Esophagus muscularis mucosa (tissue), 4 donors: ENCODE measurements at places on chromosomes 5 and 9.

GRCh38 chr9:37914154-37914551 lies 10.2 kb upstream of the SLC25A51 start:
- no peak for DNase-seq

- no peak for DNase-seq
Observed at GRCh38 chr5:125408448-125409233, 662.2 kb upstream of the ZNF608 start.

- no peak for DNase-seq
Observed at GRCh38 chr9:91744114-91744513, 205.9 kb downstream of the ROR2 start.

DNA sequence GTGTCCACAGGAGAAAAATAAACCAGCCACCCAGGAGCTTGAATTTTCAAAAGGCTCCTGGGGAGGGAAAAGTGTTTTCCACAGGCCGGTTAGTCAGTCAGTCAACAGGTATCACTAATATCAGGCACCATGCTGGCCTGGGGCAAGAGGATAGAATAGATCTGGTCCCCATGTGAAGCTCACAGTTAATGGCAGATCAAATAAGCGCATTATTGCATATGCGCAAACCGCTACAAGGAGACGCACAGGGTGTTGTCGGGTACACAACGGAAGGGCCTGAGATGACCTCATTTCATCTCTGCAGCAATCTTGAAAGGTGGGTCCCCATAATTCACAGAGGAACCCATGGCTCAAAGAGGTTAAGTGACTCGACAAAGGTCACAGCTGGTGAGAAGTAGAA lies 260.7 kb downstream of the CRB2 start:
- no peak for DNase-seq

GRCh38 chr5:6711409-6712141 lies 1.7 kb upstream of the TENT4A start:
- DNase-seq: peak; percentile 74

GRCh38 chr5:113221294-113222176 lies 213.3 kb downstream of the TSSK1B start:
- DNase-seq: peak; percentile 39

- no peak for DNase-seq
Observed at GRCh38 chr9:92746567-92747458, 17.8 kb downstream of the BICD2 start.

- no peak for DNase-seq
Observed at GRCh38 chr9:131826966-131827525, 87.2 kb upstream of the RAPGEF1 start.

DNA sequence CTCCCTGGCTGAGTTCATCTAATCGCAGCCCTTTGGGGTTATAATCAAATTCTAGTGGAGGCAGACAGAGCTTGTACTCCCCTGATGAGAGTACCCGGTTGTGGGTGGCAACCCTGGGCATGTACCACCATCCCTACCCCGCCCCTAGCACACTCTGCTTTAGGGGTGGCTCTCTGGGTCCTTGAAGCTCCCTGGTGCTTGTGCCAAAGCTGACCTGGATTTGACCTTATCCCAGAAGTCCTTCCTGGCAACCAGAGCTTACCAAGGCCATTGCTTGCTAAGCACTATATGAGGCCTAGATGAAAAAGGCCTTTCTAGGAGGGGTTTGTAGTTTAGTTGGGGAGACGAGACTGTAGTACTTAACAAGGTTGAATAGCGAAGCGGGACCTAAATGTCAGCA lies 72.2 kb downstream of the RGS3 start:
- no peak for DNase-seq

DNA sequence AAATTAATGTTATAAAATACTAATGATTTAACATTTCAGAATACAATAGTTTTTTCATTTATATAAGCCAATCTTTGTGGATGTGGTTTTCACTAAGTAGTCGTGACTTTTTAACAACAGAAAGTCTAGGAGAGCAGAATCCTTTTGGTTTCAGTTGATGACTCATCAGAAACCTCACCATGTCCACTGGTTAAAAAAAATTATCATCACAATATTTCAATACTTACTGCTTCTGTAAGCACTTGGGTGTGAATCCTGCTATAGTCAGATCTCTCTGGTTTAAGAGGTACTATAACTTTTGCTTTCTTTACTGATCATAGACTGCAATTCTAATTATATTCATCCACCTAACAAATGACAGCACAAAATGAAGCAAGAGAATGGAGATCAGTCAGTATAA lies 77.2 kb downstream of the MRPS30 start:
- no peak for DNase-seq

DNA sequence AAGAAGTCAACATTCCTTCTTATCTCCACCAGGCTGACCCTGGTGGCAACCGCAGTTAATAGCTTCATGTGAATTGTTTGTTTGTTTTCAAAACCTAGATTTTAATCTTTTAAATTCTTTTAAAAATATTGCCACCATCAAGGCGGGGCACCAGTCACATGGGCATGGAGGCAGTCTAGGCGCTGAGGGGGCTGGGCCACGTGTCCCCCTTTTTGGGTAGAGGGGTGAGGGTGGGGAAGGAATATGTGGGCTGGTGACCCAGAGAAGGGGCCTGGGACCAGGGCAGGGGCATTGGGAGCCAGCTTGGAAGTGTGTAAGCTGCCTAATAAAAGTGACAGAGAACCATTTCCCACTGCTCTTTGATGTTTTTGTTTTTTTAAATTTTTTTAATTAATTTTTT lies 147.3 kb downstream of the GADD45G start:
- no peak for DNase-seq

GRCh38 chr9:124480621-124480981 lies 26.6 kb downstream of the NR5A1 start:
- DNase-seq: no peak

GRCh38 chr9:77018058-77018968 lies 1.1 kb upstream of the FOXB2 start:
- DNase-seq: peak; percentile 89

DNA sequence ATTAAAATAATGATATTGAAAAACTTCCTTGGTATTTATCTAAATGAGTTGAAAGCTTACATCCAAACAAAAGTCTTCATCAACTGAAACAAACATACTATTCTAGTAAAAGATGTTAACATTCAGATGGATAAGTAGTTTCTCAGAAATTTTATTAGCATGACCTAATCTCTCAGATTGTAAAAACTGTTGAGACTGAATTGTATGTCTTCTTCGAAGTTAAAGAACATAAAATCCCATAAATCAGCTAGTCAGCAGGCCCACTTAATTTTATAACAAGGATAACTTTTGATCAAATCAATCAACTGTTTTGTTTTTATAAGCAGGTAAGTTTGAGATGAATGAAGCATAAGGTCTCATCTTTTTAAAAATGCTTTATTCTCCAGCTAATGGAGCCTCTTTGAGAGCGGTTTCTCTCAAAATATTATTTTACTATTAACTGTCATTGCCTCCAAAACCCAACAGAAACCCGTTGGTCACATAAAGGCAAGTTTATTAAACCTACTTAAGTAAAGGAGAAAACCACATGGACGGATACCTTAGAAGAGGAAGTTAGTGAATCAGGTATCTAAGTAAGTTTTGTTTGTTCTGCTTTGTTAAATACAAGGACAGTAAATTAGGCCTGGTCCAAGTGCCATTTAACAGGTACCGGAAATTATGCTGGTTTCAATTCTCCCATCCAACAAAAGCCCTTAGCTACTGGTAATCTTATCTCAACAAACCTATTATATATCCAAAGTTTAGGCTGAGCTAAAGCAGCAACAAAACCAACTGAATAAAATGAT lies 457.0 kb downstream of the PDE4D start:
- DNase-seq: no peak

GRCh38 chr9:135215571-135216161 lies 128.2 kb downstream of the OLFM1 start:
- DNase-seq: no peak

GRCh38 chr5:159515909-159516415 lies 185.7 kb upstream of the IL12B start:
- no peak for DNase-seq

GRCh38 chr5:158463938-158464337 lies 605.0 kb upstream of the CLINT1 start:
- DNase-seq: no peak

DNA sequence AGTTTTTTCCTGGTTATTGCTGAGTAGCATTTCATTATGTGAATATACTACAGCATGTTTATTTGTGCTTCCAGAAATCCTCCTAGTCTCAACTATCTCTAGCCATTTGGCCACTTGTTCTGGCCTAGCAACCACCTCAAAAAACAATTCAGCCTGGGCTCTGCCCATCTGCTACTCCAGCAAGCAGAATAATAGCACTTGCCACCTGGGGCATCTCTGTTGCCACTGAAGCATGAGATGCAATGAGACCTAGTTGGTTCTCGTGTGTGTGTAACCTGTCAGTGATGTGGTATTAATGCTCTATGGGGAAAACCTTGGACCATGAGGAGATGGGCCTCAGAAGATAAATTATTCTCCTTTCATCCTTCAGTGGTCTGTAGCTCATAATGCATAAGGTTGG lies 129.5 kb downstream of the RNF180 start:
- no peak for DNase-seq

GRCh38 chr5:77182367-77182766 lies 28.1 kb upstream of the PDE8B start:
- DNase-seq: no peak

DNA sequence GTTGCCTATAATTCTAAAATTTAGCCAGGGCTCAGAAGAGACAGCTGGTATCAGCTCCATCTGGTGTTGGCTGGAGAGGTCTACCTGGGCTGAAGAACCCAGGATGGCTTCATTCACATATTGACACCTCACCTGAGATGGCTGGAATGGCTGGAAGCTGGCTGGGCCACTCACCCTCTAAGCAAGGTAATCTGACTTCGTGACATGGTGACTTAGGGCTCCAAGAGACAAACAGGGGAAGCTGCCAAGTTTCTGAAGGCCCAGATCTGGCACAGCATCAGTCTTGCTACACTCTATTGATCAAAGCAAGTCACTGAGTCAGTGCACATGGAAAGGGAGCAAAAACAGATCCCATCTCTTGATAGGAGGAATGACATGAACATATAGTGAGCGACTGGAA lies 102.3 kb downstream of the EPB41L4A start:
- DNase-seq: no peak

DNA sequence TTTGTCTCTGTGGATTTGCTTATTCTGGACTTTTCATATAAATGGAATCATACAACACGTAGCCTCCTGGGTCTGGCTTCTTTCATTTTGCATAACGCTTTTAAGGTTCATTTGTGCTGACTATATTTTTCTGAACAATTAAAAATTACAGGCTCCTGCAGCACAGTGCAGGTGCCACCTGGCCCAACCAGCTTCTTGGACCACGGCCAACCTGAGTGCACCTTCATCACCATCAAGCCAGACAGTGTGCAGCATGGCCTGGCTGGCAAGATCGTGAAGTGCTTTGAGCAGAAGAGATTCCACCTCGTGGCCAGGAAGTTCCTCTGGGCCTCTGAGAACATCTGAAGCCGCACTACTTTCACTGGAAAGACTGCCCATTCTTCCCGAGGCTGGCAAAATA lies 53.5 kb upstream of the COL15A1 start:
- no peak for DNase-seq

- DNase-seq: no peak
Observed at GRCh38 chr9:13278368-13279246, 885 bp downstream of the MPDZ start.

- no peak for DNase-seq
Observed at GRCh38 chr5:176162888-176163287, 75.3 kb upstream of the SIMC1 start.

GRCh38 chr5:40688996-40689395 lies 9.3 kb downstream of the PTGER4 start:
- no peak for DNase-seq

GRCh38 chr5:100828898-100829356 lies 74.2 kb downstream of the ST8SIA4 start:
- DNase-seq: no peak

- DNase-seq: no peak
Observed at GRCh38 chr5:14223372-14223771, 80.2 kb downstream of the TRIO start.

DNA sequence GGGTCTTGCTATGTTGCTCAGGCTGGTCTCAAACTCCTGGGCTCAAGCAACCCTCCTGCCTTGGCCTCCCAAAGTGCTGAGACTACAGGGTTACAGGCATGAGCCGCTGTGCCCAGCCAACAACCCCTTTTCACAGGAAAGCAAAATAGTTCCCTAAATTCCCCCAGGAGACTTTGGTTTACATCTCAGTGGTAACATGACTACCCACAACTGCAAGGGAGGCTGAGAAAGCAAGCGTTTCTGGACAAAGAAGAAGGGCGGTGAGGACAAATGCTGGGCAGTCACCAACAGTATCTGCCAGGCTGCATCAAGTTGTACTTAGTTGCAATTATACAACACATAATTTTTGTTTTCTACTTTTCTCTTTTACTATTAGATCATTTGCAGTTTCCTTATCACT lies 7.4 kb upstream of the ADGRD2 start:
- DNase-seq: no peak

GRCh38 chr5:156951359-156951758 lies 11.7 kb downstream of the TIMD4 start:
- no peak for DNase-seq

GRCh38 chr5:54738118-54738972 lies 220.8 kb downstream of the SNX18 start:
- DNase-seq: peak; percentile 91

- no peak for DNase-seq
Observed at GRCh38 chr9:92501671-92502393, 19.5 kb upstream of the ASPN start.

GRCh38 chr5:14449052-14449661 lies 132.4 kb upstream of the OTULINL start:
- no peak for DNase-seq

- DNase-seq: no peak
Observed at GRCh38 chr5:12704955-12705354, 800.7 kb upstream of the CTNND2 start.

DNA sequence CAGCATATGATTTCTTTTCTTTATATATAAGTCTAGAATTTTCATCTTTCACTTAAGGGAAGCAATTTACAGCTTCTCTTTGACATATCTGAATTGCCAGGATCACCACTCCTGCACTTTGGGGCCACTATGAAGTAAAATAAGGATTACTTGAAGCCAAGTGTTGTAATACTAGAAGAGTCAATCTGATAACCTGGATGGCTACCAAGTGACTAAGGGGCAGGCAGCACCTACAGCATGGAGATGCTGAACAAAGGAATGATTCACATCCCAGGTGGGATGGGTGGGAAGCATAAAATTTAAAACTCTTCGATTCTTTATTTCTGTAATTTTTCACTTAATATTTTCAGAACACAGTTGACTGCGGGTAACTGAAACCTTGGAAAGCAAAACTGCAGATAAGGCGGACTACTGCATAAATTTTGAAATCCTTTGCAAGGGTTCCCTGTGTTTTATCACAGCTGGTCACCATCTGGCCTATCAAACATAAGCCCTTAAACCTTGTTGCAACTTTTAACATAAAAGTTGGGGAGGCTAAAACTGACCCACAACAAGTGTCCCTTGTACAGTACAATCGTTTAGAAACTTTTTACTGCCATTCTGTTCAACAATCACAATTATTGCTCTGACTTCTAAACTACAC lies 31.2 kb downstream of the NR3C1 start:
- no peak for DNase-seq

DNA sequence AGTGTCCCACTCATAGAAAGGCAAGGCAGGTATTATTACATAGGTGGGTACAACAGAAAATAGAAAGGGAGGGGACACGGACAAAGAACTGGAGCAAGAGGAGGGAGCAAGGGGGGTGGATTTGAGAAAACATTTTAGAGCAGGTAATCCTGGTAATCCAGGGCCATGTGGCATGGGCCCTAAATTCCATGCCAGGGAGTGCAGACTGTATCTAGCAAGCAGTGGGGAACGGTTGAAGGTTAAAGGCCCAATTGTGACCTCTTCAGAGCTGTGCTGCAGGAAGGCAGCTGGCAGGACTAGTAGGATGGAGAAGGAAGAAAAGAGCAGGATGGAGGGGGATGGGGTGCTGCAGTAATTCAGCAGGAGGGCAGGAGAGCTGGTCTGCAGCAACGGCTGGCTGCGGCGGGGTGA lies 75.2 kb downstream of the PDE6A start:
- no peak for DNase-seq
